ENCODE measurements at places on chromosomes 16 and 17.

DNA sequence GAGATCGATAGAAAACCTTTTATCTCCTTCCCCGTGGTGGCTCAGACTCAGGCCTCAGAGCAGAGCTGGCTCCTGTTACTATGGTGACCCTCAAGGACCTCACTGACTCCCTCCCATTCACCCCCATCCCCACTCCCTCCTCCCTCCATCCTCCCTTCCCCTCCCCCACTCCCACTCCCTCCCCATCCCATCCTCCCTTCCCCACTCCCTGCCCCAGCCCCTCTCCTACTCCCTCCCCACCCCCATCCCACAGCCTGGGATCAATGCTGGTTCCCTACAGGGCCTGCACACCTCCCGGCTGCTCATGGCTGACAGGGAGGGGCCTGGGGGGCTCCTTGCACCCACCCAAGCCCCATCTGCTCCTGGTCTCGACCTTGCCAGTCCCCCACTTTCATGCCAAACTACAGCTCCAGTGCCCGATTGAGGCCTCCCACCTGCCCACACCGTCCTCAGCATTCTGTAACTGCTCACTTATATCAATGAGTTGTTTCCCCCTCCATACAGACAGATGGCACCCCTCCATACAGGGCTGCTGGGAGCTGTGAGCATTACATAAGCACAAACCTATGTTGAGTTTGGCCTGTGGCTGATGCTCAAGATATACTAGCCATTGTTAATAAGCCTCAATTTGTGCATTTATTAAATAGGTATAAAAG, 11.6 kb upstream of the RAI1 start:
- DNase-seq = no peak

DNA sequence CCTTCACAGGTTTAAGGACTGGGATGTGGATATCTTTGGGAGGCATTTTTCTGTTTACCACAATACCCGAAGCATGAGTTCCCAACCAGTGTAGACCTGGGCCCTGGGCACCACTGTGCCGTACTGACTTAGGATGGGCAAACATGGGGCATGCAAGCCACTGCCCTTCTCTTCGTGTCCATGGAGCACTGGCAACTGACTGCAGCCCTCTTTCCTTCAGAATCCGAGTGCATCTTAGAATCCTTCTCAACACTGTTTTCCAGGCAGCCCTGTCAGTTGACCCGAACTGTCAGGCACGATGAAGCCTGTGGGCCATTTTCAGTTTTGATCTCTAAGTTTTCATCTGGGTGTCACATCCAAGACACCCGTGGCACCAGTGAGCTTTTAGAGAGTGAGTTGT, 59.2 kb downstream of the SHISA6 start:
- DNase-seq = no peak

DNA sequence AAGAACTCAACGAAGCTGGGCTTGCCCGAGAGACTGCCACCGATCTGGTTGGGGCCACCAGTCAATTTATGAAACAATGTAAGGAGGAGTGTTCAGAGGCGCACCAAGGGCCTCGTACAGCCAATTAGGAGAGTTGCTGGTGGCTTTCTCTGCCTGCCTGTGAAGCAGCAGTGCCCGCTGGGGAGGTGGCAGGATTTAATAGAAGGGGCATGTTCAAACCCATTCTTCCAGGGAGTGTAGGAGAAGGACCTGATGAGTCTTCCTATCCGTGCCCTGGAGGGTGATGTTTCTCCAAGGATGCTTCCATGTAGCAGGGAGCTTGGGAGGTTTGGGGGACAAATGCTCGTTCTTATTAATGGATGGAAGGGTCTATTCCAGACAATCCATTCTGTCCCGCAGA, 178.4 kb downstream of the CCDC182 start:
- no peak for DNase-seq

DNA sequence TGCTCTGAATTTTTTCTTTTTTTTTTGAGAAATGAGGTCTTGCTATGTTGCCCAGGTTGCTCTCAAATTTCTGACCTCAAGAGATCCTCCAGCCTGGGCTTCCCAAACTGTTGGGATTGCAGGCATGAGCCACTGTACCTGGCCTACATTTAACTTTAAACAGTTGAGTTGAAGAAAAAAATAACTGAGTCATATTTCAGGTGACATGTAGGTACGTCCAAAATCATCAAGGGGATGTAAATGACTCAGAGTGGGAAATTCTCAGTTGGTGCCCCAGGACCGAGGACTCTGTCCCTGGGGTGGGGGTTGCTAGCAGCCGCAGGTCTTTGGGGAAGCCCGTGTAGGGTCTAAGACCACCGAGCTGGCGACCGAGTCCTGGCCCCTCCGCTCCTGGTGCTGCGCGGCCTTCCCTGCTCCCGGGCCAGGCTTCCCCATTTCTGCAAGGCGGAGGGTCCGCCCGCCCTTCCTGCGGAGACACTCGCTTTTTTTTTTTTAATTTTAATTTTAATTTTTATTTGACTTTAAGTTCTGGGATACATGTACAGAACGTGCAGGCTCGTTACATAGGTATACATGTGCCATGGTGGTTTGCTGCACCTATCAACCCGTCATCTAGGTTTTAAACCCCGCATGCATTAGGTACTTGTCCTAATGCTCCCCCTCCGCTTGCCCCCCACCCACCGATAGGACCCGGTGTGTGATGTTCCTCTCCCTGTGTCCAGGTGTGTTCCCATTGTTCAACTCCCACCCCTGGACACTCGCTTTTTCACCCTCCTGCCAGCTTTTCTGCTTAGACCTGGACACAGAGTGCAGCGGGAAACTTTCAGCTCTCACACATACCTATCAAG, 12.7 kb upstream of the N4BP1 start:
- no peak for DNase-seq

GRCh38 chr16:3070608-3071111, 5.2 kb downstream of the IL32 start:
- no peak for DNase-seq

GRCh38 chr16:49688036-49688697, 167.7 kb downstream of the ZNF423 start:
- DNase-seq = no peak

GRCh38 chr17:68533887-68534694, 21.9 kb downstream of the PRKAR1A start:
- DNase-seq = peak; percentile 60

DNA sequence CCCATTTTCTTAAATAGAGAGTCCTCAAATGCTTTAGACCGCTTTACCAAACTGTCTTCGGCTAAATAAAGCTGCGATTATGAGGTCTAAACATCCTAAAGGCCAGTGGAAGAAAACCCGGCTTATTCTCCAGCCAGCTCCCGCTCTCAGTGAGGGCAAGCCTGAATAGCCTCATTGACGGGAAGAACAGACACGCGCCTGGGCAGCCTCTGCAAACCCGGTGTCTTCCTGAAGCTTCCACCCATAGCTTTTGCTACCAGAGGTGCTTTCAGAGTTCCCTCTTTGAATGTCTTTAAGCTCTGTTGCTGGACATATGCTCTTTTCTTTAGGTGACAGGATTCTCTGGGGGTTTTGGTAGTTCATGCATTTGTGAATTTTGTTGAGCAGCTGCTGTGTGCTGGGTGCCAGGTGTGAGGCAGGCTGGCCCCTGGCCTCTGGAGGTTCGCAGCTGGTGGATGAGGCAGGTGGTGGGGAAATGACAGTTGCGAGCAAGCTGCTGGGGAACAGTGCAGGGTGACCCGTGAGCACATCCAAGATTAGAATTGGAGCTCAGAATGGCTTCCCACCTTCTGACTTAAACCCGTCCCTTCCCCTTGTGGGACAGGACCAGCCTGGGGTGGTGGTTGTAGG, 44.7 kb downstream of the CRISPLD2 start:
- DNase-seq = no peak

DNA sequence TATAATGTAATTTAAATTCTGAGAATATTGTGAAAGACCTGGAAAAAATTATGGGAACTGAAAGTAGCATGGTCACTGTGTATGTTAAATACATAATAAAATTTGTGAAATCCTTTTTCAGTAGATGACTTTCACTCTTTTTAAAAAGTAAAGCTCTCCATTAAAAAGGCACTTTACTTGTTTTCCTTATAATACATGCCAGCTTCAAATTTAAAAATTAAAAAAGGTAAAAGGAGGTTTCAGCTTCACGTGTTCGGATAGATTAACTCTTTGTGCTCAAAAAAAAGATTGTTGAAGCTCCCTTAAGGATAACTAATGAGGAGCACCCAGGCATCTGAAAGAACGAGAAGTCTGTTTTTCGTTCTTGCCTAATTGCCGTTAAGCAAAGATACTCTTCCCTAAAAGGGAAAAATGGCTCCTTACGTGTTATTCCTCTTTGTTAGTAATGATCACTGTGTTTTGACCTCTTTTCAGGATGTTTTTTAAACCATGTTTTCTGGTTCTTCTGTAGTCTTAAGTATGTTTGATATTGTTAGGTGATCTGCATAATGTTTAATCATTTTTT, 87.8 kb downstream of the TUBD1 start:
- peak; percentile 90 for DNase-seq

- no peak for DNase-seq
Measured at GRCh38 chr16:3001316-3001715, 11.4 kb upstream of the CLDN9 start.

DNA sequence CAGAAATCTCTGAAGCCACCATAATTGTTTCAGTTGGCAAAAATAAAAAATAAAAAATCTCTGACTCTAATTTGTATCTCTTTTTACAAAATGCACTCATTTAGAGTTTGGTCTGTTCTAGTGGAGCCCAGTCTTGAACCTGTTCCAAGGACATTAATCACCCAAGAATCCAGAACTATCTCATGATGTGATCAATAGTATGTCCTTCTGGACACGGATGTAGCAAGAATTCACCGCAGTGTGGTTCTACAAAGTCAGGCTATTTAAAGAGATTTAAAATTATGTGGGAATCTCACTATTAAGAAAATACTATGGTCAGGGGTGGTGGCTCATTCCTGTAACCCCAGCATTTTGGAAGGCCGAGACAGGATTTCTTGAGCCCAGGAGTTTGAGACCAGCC, 21.8 kb upstream of the ANKFN1 start:
- no peak for DNase-seq

All from suppressor macrophage treated with lipopolysaccharide for 4 hours (primary cell).